Progenitor cell of endocrine pancreas (in vitro differentiated cells): ENCODE measurements at places on chromosomes 13 and 19. TPM values are rescaled to one million over a fixed set of nuclear protein-coding genes. Genes with fewer than 3 reads are reported as not detected.

DNA sequence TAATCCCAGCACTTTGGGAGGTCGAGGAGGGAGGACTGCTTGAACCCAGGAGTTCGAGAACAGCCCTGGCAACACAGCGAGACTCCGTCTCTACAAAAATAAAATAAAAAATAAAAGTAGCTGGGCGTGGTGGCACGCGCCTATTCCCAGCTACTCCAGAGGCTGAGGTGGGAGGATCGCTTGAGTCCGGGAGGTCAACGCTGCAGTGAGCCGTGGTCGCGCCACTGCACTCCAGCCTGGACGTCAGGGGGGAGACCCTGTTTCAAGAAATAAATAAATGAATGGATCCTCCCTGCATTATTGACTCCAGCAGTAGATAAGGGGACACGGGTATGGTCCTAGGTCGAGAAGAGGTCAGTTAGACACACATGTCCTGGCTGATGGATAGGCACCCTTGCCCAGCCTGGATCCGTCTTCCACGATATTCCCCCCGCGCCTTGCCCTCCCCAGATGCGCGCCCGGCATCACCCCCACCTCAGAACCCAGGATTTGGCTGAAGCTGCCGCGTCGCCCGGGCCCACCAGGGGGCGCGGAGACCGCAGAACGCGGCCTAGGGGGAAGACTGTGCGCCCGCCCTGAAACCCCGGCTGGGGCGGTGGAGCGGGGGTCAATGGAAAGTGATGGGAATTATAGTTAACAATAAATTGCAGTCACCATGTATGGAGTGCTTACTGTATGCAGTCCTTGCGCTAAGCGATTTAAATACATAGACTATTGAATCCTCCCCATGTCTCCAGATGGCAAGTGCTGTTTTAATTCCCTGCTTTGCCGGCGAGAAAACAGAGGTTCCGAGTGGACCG lies 2.1 kb upstream of the HOOK2 start:
- peaks cover 13% of the 10 kb centered on the region for H3K4me1 ChIP-seq
- H3K27ac ChIP-seq, result peak overlapping the region; percentile 52
- peak; percentile 76 for DNase-seq
- peaks cover 11% of the 10 kb centered on the region for H3K27me3 ChIP-seq
- H3K36me3 ChIP-seq, result peaks cover 4% of the 10 kb centered on the region

DNA sequence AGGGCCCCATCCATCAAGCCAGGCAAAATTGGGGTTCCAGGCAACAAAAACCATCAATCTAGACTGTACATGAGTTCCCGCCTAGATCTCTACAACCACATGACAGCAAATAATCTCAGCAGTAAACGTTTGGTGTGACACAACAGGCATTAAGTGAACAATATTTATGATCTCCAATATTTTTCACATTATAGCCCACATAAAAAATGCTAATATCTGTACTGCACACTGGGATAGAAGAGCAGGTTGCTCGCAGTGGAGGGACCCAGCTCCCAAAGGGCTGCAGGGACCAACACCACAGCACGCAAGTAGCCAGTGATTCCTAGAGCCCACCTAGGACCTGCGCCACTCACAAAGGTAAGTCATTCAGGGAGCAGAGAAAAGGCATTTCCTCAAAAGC lies 25.9 kb downstream of the LATS2 start:
- H3K4me3 ChIP-seq, result no peak overlapping the region
- H3K27ac ChIP-seq, result no peak overlapping the region
- H3K27me3 ChIP-seq, result no peaks in the 10 kb centered on the region

GRCh38 chr13:72156760-72157159 lies 289.8 kb upstream of the DACH1 start:
- H3K27ac ChIP-seq, result no peak overlapping the region
- peaks cover 3% of the 10 kb centered on the region for H3K4me1 ChIP-seq
- H3K36me3 ChIP-seq, result no peaks in the 10 kb centered on the region
- H3K27me3 ChIP-seq, result no peaks in the 10 kb centered on the region
- DNase-seq, result no peak

DNA sequence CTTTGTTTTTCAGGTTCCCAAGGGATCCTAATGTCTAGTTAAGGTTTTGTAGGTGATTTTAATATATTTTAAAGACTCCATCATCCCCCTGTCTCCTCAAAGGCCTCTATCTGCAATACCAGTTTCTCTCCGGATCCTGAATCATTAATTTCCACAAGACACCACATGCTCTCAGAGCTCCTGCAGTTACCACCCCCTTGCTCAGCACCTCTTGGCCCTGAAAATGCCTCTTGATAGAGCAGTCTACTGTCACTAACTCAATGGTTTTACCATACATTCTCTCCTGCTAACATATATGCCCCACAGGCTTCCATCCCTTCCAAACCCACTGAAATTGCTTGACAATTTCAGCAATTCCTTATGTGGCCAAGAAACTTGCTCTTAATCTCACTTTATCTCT lies 1.9 kb upstream of the PEG3 start:
- H3K4me3 ChIP-seq, result no peak overlapping the region
- H3K27ac ChIP-seq, result no peak overlapping the region
- H3K27me3 ChIP-seq, result no peaks in the 10 kb centered on the region
- DNase-seq, result no peak
- no peaks in the 10 kb centered on the region for H3K4me1 ChIP-seq
- peaks cover 10% of the 10 kb centered on the region for H3K36me3 ChIP-seq

- no peak for DNase-seq
- H3K4me3 ChIP-seq, result no peak overlapping the region
- peak overlapping the region; percentile 54 for H3K27ac ChIP-seq
- H3K27me3 ChIP-seq, result no peaks in the 10 kb centered on the region
Measured at GRCh38 chr19:5425260-5425659, 30.0 kb upstream of the ZNRF4 start.

DNA sequence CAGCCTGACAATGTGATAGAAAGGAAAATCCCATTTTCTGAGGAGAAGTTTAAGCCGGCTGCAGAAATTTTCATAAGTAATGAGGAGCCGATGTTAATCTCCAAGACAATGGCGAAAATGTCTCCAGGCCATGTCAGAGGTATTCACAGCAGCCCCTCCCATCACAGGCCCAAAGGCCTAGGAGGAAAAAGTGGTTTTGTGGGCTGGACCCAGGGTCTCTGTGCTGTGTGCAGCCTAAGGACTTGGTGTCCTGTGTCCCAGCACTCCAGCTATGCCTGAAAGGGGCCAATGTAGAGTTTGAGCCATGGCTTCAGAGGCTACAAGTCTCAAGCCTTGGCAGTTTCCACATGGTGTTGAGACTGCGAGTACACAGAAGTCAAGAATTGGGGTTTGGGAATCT lies 32.9 kb upstream of the GPC6 start:
- peaks cover 10% of the 10 kb centered on the region for H3K36me3 ChIP-seq
- peaks cover 4% of the 10 kb centered on the region for H3K27me3 ChIP-seq
- no peaks in the 10 kb centered on the region for H3K4me1 ChIP-seq
- DNase-seq, result no peak
- no peak overlapping the region for H3K27ac ChIP-seq
- H3K4me3 ChIP-seq, result no peak overlapping the region

- no peak overlapping the region for H3K27ac ChIP-seq
- no peak overlapping the region for H3K4me3 ChIP-seq
- peaks cover 40% of the 10 kb centered on the region for H3K4me1 ChIP-seq
- no peak for DNase-seq
- H3K36me3 ChIP-seq, result peaks cover 9% of the 10 kb centered on the region
Measured at GRCh38 chr13:98290261-98290660, 113.2 kb upstream of the RNF113B start.

DNA sequence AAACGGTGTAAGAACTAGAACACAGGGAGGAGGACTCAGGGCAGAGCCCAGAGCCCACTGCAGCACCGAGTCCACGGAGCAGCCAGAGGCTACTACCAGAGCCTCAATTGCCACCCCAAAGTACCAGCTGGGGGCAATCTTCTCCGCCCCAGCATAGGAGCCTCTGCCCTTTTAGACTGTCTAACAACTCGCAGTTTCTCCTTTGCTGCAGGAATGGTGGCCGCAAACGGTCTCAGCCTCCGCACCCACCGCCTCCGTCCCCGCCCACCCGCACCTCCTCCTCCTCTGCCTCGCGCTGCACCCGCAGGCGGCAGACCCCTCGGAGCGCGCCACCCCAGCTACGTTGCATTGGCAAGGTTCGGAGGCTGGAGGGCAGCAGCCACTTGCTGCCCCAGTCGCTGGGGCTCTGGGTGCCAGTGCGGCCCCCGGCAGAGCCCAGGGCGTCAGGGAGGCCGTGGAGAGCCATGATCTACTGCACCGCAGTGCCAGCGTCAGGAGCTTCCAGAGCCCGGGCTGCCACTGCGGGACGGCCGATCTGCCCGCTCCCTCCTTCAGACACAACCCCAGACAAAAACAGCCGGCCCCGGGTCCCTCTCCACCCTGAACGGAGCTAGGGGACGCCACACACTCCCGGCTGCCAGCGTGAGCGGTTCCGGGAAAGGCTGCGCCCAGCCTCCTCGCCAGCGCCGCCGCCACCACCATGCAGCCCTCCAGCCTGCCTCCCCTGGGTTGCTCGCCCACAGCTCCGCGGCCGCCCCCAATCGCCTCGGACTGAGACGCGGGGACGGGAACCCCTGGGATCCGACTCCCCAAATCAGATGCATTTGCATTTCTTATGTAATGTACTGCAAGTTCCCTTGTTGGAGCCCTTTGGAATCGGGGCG lies 1.8 kb downstream of the FGF14 start:
- H3K27ac ChIP-seq, result no peak overlapping the region
- peak overlapping the region; percentile 31 for H3K4me3 ChIP-seq
- H3K4me1 ChIP-seq, result peaks cover 14% of the 10 kb centered on the region
- H3K27me3 ChIP-seq, result peaks cover 80% of the 10 kb centered on the region
- no peaks in the 10 kb centered on the region for H3K36me3 ChIP-seq

GRCh38 chr19:48418317-48419064 lies 25.0 kb downstream of the GRIN2D start:
- H3K4me1 ChIP-seq, result peaks cover 6% of the 10 kb centered on the region
- peak overlapping the region; percentile 64 for H3K27ac ChIP-seq
- no peak for DNase-seq
- no peaks in the 10 kb centered on the region for H3K36me3 ChIP-seq

DNA sequence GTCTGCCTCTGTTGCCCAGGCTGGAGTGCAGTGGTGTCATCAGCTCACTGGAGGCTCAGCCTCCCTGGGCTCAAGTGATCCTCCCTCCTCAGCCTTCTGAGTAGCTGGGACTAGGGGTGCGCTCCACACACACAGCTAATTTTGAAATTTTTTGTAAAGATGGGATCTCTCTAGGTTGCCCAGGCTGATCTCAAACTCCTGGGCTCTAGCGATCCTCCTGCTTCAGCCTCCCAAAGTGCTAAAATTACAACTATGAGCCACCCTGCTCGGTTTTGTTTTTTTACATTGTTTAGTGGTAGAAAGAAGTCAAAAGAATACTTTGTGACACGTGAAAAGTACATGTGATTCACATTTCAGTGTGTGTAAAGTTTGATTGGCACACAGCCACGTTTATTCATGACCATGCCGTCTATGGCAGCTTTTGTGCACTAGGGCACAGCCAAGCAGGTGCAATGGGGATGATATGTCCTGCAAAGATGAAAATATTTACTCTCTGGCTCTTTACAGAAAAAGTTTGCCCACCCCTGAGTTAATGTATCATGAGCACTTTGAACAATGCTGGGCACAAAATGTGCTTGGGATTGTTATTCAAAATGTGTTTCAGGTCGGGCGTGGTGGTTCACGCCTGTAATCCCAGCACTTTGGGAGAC lies 16.2 kb upstream of the NFIC start:
- no peaks in the 10 kb centered on the region for H3K36me3 ChIP-seq
- H3K4me1 ChIP-seq, result no peaks in the 10 kb centered on the region
- H3K4me3 ChIP-seq, result no peak overlapping the region
- no peak overlapping the region for H3K27ac ChIP-seq
- peaks cover 43% of the 10 kb centered on the region for H3K27me3 ChIP-seq

GRCh38 chr19:58400316-58400915 lies 5.0 kb downstream of the RNF225 start:
- DNase-seq, result no peak
- peak overlapping the region; percentile 87 for H3K4me3 ChIP-seq
- H3K4me1 ChIP-seq, result peaks cover 18% of the 10 kb centered on the region
- peaks cover 2% of the 10 kb centered on the region for H3K36me3 ChIP-seq
- H3K27ac ChIP-seq, result peak overlapping the region; percentile 10

Gene ZNF560
- not detected in 2 replicates for total RNA-seq

Gene FSD1
- 22.2 and 25.1 TPM in 2 replicates for total RNA-seq

Gene WDR87
- 0.02 TPM in 1 of 2 replicates, not detected in the other for total RNA-seq

Gene IFNL1
- not detected in 2 replicates for total RNA-seq

Gene CEBPA
- total RNA-seq, result 12.3 and 12.5 TPM in 2 replicates
